ENCODE measurements at places on chromosomes 4 and X.

DNA sequence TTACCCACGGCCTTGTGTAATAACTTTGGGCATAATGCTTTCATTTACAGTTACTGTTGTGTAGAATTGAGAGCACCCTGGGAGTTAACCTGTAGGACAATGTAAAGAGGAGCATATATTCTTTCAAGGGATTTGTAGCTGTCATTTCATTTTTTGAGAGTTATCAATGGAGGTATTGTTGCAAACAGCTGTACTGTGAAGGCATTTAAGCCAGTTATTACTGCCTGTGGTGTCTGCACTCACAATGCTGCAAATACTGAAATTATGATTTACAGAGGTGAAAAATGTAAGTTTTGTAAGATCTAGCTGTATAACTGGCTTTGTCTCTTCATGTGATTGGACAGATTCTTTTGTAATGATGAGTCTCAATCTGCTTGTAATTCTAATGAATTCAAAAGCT, 131.5 kb upstream of the FAT1 start:
- no peak for DNase-seq

DNA sequence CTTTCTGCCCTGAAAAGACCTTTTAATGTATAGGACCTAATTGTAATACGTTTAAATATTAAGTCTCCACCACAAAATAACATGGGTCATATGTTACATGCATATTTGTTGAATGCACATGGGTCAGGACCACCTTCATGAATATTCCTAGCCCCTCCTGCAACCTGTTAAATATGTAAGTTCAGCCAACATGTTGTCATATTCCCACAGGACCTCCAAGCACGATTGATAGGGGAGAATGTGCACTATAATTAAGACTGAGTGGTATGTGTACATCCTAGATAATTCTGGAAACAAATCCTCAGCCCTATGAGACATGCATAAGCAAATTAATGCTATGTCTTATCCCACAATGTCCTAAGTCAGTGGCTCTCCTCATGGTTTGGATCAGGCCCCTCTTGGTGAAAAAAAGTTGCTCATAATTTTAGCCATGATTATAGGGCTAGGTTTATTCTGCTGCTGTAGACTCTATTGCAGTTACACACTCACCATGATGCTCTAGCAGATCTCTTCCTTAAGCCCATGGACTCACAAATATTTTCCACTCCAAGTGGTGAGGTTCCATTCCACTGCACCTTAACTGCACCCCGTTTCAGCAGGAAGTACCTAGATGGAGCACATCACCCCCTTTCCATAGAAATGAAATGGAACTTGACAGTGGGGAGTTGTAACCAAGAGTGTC, 10.2 kb downstream of the TIGD2 start:
- DNase-seq, result no peak

DNA sequence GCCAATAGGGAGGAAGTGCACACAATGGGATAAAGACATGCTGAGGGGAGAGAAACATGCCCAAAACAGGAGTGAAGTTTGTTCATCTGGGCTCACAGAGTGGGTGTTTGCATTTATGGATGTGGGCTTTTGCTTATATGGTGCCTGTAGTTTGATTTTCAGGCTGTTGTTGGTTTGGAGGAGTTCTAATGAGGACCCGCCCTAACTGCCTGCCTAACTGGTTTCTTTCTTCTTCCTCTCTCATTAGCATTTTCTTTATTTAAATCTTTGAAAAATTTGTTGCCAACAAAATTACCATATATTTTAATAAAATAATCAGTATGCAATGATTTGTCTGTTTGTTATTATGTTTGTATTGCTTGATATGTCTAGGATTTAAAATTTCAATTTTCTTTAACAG, 1965.8 kb downstream of the C4orf33 start:
- no peak for DNase-seq

DNA sequence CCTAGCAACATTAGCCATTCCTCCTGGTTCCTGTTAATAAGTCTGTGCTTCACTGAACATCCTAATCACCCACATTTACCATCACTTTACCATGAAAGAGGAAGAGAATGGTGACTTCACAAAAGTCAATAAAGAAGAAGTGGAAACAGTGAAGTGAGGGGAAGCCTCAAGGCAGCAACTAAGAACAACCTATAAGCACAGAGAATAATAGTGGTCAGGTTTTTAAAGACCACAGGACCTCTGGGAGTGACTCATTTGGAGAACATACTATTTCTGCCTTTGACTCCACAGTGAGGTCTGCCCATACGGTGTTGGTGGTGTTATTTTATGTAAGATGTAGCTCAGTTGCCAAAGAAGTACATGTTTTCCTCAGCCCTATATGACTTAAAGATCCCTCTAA, 86.0 kb upstream of the TET2 start:
- no peak for DNase-seq

GRCh38 chr4:55906989-55907388, 41.8 kb upstream of the CEP135 start:
- DNase-seq, result no peak
